H1 (cell line): ENCODE measurements at places on chromosomes 12 and 14. TPM values are rescaled to one million over a fixed set of nuclear protein-coding genes. Genes with fewer than 3 reads are reported as not detected.

MANSC1 gene
- polyA plus RNA-seq = 2.0 and 2.5 TPM in 2 replicates

OVCH1 gene
- polyA plus RNA-seq = not detected in 2 replicates

KRT74 gene
- polyA plus RNA-seq = not detected in 2 replicates

TCP11L2 gene
- polyA plus RNA-seq = 1.9 and 2.1 TPM in 2 replicates

IQSEC3 gene
- polyA plus RNA-seq = 1.2 and 2.2 TPM in 2 replicates

IGFBP6 gene
- polyA plus RNA-seq = 14.7 and 25.3 TPM in 2 replicates

GLT1D1 gene
- 1.5 and 1.8 TPM in 2 replicates for polyA plus RNA-seq

BBOF1 gene
- polyA plus RNA-seq = 0.13 and 0.26 TPM in 2 replicates

APOF gene
- not detected in 2 replicates for polyA plus RNA-seq

TMEM30B gene
- polyA plus RNA-seq = 18.7 and 27.3 TPM in 2 replicates

SERPINA1 gene
- 0.06 and 0.08 TPM in 2 replicates for polyA plus RNA-seq

PLA2G1B gene
- polyA plus RNA-seq = 0.19 TPM in 1 of 2 replicates, not detected in the other

RNASE9 gene
- polyA plus RNA-seq = 0.06 TPM in 2 replicates

NAA30 gene
- polyA plus RNA-seq = 2.8 and 4.2 TPM in 2 replicates

ALDH1L2 gene
- polyA plus RNA-seq = 3.7 and 3.9 TPM in 2 replicates

FAM177A1 gene
- 11.2 and 11.3 TPM in 2 replicates for polyA plus RNA-seq

FSCB gene
- polyA plus RNA-seq = not detected in 2 replicates

CATSPERB gene
- 0.08 and 0.11 TPM in 2 replicates for polyA plus RNA-seq

NAV3 gene
- 0.41 and 0.47 TPM in 2 replicates for polyA plus RNA-seq

NRXN3 gene
- 2.6 and 3.1 TPM in 2 replicates for polyA plus RNA-seq

MYO1A gene
- 0.60 and 0.77 TPM in 2 replicates for polyA plus RNA-seq

TAS2R43 gene
- polyA plus RNA-seq = 0.06 and 0.18 TPM in 2 replicates

MYF5 gene
- polyA plus RNA-seq = 0.09 TPM in 2 replicates

IL25 gene
- not detected in 2 replicates for polyA plus RNA-seq

PTPRB gene
- polyA plus RNA-seq = 0.14 and 0.36 TPM in 2 replicates

KCNMB4 gene
- 10.0 and 10.9 TPM in 2 replicates for polyA plus RNA-seq

SDR9C7 gene
- polyA plus RNA-seq = 0.11 TPM in 1 of 2 replicates, not detected in the other
